HFF-Myc (cell line): ENCODE measurements at places on chromosomes 6 and 20.
A peak's percentile ranks its signal among the peaks of the same experiment; 100 is the strongest.

GRCh38 chr6:84867521-84867920 is 103.1 kb upstream of the TBX18 start:
- DNase-seq = no peak

DNA sequence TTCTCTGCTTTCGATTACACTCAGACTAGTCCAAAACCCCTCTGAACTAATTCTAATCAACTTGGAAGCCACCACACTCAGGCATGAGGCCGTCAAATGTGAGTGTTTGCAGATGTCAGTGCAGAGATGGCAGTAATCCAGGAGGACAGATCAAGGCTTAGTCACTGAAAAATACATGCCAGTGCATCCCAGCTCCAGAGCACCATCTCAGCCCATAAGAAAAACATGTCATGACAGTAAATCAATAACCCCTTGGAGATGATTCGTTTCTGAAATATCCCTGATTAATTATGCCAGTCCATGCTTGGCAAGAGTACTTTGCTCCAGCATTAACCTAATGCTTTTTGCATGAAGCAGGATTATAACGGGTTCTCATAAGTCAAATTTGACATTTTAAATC is 179.5 kb downstream of the ADAT2 start:
- DNase-seq = peak; percentile 46

- no peak for DNase-seq
Observed at GRCh38 chr20:57217802-57218201, 48.6 kb downstream of the BMP7 start.

GRCh38 chr6:80789912-80790570 is 683.6 kb downstream of the BCKDHB start:
- DNase-seq = no peak

GRCh38 chr6:157155804-157156203 is 167.5 kb downstream of the TMEM242 start:
- DNase-seq = no peak

- no peak for DNase-seq
Observed at GRCh38 chr6:12528136-12528535, 188.4 kb upstream of the PHACTR1 start.

- no peak for DNase-seq
Observed at GRCh38 chr6:13304580-13305260, 23.6 kb downstream of the TBC1D7 start.

GRCh38 chr20:9203081-9203447 is 134.2 kb downstream of the PLCB4 start:
- no peak for DNase-seq

- DNase-seq = no peak
Observed at GRCh38 chr6:167826896-167827582, at the start of gene AFDN. Gene AFDN (plus strand): TSS chr6:167826911. CDS start chr6:167827133, 222 bp downstream.

- no peak for DNase-seq
Observed at GRCh38 chr6:126888727-126889725, 229.4 kb upstream of the RSPO3 start.

DNA sequence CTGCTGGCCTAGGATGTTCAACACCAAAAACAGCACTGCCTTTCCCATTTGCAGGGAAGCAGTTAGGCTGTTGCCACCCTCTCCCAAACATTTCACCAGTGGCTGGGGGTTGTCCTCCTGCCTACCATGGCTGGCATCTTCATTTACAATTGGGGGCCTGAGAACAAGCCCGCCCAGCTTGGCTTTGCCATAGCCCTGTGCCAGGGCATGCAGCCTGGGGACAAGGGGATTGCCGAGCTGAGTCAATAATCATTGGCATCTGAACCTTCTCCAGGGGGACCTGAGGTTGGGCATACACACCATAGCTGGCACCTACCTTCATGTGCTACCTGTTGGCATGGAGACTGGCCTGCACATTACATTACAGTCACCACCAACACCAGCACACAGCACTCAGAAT is 345.1 kb downstream of the KHDRBS2 start:
- no peak for DNase-seq

DNA sequence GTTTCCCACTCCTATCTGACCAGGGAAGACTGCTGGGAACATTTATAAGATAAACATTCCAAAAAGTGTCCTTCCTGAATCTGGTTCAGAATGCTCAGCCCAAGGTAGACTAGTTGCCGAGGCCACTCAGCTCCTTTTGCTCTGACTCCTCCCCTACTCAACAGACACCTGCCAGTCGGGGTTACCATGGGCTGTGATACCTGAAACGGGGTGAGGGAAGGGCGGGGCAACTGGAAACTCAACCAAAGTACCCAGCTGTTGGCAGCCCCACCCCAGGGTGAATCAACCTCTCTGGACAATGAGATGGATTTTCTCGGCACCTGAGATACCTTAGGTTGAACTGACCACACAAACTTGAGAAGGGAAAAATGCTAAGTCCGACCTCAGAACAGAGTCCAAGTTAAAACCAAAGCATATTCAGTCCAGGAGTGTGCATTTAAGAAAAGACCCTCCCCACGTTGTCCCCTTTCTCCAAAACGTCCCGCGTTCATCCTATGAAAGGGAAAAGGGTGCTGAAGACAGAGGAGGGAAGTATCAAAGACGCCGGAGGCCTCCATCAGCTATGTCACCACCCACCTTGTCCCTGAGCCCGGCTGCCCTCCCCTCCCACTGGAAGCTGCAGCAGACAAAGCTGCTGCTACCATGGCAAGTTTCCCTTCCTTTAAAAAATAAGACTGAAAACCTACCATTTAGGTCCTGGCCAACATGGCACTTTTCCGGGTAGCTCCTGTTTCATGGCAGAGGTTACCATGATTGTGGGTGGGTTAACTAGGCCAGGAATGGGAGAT is 100.1 kb downstream of the SLC23A2 start:
- no peak for DNase-seq

- DNase-seq = no peak
Observed at GRCh38 chr20:47258745-47259695, 97.5 kb downstream of the ZMYND8 start.

- DNase-seq = no peak
Observed at GRCh38 chr6:72622094-72622940, 453 bp downstream of the KCNQ5 start.

GRCh38 chr6:25275436-25275835 is 3.7 kb upstream of the CARMIL1 start:
- DNase-seq = no peak

- no peak for DNase-seq
Observed at GRCh38 chr6:133306931-133307330, 65.8 kb downstream of the EYA4 start.

DNA sequence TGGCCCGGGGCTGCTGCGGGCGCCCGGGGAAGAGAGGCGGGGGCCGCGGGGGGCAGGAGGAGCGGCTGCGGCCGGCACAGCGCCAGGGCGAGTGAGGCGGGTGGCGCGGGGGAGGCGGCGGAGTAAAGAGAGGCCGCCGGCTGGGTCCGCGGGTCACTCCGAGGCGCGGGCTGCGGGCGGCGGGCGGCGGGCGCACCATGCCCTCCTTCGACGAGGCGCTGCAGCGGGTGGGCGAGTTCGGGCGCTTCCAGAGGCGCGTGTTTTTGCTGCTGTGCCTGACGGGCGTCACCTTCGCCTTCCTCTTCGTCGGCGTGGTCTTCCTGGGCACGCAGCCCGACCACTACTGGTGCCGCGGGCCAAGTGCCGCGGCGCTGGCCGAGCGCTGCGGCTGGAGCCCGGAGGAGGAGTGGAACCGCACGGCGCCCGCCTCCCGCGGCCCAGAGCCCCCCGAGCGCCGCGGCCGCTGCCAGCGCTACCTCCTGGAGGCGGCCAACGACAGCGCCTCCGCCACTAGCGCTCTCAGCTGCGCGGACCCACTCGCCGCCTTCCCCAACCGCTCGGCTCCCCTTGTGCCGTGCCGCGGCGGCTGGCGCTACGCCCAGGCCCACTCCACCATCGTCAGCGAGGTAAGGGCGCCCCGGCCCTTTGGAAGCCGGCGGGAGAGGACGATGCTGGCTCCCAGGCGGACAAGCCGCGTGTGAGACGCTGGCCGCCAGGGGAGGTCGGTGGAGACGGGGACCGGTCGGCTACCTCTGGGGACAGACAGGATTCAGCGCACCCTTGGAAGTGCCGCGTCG is at the start of gene SLC22A3:
SLC22A3 (plus strand) TSS at position 156 of the 797 bp plus-strand sequence; CDS start at position 198, 42 bp downstream.
- DNase-seq = no peak

DNA sequence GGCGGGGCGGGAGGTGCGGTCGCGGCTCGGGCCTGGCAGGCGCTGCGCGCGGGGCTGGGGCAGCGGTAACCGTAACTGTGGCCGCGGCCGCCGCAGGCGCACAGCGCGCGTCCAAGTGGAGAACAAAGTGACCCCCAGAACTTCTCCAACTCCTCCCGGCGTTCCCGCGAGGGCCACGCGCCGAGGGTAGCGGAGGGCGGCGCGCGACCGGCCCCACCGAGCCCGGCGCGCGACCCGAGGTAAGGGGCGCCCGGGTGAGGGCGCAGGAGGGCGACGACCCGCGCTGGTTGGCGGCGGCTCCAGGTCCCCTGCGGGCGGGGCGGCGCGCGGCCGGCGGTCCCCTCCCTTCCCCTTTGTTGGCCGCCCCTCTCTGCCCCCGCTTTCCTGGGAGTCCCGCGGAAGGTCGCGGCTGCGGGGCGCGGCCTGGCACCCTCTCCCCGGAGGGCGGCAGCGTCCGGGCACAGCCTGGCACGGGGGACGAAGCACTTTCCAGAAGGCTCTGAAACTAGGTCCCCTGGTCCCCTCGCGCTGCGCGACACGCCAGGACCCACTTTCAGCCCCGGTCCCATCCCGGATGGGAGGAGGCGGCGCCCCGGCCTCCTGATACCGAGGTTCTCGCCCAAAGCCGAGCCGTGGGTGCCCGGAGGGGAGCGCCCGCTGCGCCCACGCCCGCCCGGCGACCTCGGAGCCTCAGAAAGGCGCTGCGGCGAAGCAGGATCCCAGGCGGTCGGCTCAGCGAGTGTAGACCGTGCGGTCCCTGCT is at the start of gene TIAM2:
TIAM2 (plus strand) TSS at position 62 of the 762 bp plus-strand sequence. CDS start 133,909 bp downstream, outside the sequence.
- DNase-seq = no peak

DNA sequence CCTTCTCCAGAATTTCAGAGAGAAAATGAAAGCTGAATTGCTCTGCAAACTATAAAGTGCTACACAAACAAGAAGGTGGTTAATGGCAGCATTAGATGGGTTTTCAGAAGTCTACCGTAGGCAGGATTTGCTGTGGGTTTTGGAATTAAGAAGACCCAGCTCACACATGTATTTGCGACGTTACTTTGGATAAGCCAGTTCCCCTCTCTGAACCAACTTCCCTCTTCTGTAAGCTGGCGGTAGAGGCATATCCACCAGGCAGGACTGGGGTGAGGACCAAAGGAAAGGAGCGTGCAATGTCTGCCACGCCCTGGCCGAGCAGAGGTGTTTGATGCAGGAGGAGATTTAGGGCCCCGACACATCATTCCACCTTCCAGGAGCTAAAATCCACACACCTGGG is 6.9 kb downstream of the RSPO4 start:
- no peak for DNase-seq
